Aorta (tissue), 5 donors: ENCODE measurements at places on chromosomes 7 and 10. TPM values are rescaled to one million over a fixed set of nuclear protein-coding genes. Genes with fewer than 3 reads are reported as not detected.

KAZALD1 gene
- total RNA-seq: 12.4 TPM

NPC1L1 gene
- 1.1 TPM for total RNA-seq

DNA sequence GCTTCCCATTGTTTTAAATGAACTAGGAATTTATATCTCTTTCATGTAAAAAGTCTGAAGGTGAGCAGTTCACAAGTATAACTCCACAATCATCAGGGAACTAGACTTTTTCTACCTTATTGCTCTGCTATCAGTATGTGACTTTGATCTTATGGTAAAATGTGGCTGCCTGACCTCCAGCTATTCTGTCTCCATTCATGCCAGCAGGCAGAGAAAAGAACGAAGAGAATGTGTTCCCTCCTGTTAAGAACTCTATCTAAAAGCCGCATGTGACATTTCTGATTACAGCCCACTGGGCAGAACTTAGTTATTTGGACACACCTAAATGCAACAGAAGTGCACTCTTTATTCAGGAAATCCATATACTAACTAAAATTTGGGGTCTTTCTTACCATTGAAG is 102.8 kb upstream of the MBL2 start:
- H3K27me3 ChIP-seq: no peaks in the 10 kb centered on the region
- no peak overlapping the region for H3K4me3 ChIP-seq
- H3K27ac ChIP-seq: no peak overlapping the region

DNA sequence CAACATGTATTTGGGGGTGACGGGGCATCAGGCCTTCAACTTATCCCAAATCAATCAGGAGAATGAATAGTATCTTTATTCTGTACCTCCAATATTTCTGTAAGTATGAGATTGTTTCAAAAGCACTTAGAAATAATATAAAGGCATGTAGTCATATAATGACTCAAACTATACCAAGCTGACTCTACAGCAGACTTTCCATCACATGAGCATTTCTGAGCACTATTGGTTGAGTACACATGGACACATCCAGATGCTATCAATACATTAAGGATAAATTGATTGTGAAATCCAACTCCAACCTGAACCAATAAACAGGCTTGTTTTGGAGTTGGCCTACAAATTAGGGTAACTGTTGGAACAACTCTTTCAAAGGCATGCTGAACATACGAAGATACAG is 229.4 kb downstream of the SFMBT2 start:
- H3K36me3 ChIP-seq: no peaks in the 10 kb centered on the region
- no peak overlapping the region for H3K4me3 ChIP-seq
- no peaks in the 10 kb centered on the region for H3K4me1 ChIP-seq
- no peak for DNase-seq
- H3K27me3 ChIP-seq: no peaks in the 10 kb centered on the region

- no peak overlapping the region for H3K4me3 ChIP-seq
- DNase-seq: no peak
- H3K27me3 ChIP-seq: no peaks in the 10 kb centered on the region
Observed at GRCh38 chr7:116325517-116325916, 115.2 kb downstream of the TES start.

DNA sequence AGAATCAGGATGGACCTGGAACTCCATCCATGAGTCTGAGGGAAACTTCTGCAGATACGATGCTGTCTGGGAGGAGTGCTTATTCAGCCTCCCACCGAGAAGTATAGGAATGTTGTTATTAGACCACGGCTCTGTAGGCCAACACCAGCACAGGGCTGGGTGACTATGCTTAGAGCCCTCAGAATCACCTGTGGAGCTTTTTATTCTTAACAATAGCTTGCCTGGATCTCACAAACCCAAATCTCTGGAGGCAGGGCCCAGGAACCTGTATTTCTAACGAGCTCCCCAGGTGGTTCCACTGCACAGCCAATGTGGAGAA is 55.6 kb upstream of the ARID5B start:
- H3K27me3 ChIP-seq: no peaks in the 10 kb centered on the region
- no peaks in the 10 kb centered on the region for H3K36me3 ChIP-seq
- no peak for DNase-seq
- no peak overlapping the region for H3K27ac ChIP-seq

DNA sequence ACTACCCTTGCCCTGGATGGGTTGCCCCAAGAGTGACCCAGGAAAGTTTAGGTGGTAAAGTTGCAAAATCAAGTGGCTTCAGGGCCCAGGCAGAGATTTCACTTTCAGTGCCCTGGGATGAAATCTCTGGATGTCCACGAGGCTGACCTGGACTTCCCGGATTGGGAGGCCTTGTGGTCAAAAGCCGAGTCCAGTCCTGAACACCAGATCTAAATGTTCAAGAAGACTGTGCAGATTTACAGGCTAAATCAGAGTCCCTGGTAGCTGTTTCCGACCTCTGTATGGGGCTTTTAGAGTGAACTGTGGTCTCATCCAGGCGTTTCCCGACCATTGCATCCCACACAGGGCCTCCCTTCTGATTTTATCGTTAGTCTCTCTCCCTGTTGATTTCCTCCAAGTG is 95.3 kb downstream of the WDR11 start:
- DNase-seq: no peak
- H3K36me3 ChIP-seq: no peaks in the 10 kb centered on the region
- no peak overlapping the region for H3K27ac ChIP-seq
- no peaks in the 10 kb centered on the region for H3K27me3 ChIP-seq
- H3K4me3 ChIP-seq: no peak overlapping the region
